ENCODE measurements at places on chromosomes 11 and 22.

GRCh38 chr11:82225930-82226329, 507.7 kb downstream of the FAM181B start:
- no peak for DNase-seq

DNA sequence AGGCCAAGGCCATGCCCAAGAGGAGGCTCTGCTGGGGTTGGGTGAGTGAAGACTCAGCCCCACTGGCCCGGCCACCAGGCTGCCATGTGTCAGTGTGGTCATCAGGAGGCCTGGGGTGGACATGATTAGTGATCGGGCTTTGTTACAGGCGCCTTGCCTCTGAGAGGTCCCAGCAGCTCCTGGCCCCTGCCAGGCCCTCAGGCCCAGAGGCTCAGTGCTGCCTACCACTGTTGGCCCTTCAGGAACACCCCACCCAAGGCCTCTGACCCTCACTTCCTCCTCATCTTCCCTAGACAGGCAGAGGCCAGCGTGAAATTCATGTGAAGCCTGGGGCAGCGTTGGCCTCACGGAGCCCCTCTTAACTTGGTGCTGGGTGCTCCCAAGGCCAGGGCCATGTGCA, 2.2 kb downstream of the MRPL23 start:
- DNase-seq: no peak

- DNase-seq: no peak
Observed at GRCh38 chr22:24380220-24380904, 47.0 kb upstream of the ADORA2A start.

GRCh38 chr11:10899121-10899830, 41.4 kb upstream of the ZBED5 start:
- DNase-seq: peak; percentile 48

DNA sequence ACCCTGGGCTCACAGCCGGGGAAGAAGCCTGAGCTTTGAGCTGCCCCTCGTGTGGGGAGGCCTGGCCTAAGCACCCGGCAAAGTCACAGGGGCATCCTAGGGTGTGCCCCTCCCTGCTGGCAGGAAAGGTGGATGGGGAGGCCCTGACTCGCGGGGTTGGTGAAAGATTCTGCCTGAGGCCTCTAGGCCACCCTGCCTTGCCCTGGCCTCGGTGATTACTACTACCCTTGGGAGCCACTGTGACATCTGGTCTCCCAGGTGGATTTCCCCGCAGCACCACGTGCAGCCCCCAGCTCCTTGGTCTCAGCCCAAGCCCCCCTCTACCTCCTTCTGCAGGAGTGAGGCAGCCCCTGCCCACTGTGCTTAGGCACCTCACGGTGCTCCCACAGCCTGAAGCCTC, 23.9 kb downstream of the GNAZ start:
- no peak for DNase-seq

DNA sequence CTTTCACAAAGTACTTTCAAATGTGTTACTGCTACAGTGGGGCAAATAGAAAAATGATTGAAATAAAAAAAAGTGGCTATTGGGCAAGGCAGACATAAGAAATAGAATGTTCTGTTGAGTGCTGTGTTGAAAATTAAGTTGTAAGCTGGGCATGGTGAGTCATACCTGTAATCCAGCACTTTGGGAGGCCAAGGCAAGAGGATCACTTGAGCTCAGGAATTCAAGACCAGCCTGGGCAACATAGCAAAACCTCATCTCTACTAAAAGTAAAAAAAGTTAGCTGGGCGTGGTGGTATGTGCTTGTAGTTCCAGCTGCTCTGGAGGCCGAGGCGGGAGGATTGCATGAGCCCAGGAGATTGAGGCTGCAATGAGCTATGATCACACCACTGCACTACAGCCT, 26.9 kb upstream of the LDHA start:
- no peak for DNase-seq

DNA sequence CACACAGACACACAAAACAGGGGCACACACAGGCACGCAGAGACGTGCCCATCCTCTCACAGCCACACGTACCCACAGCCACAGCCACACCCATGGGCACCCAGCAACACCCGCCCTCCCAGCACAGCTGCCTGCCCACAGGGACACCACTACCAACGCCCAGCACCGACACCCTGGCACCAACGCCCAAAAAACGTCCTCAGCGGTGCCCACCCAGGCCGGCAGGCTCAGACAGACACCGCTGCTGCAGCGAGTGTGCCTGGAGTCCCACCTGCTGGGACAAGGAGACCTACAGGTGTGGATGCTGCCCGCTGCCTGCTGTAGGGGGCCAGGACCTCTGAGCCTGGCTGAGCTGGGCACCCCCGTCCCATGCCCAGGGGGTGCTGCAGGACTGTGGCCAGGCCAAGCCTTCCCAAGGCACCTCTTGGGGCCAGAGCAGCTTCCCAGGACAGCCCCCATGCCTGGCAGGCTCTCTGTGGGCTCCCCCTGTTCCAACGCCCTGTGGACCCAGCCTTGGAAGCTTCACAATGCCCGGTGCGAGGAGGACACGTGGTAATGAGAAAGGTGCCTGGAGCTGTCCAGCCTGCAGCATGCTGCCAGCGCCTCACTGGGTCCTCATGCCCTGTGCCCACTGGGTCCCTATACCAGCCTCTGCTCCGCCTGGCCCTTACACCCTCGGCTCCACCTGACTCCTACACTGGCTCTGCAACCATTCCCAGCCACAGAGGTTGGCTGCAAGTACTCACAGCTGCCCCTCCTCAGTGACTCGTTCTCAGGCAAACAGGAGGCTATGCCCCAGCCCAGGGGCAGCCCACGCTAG, 45.8 kb upstream of the TH start:
- no peak for DNase-seq

DNA sequence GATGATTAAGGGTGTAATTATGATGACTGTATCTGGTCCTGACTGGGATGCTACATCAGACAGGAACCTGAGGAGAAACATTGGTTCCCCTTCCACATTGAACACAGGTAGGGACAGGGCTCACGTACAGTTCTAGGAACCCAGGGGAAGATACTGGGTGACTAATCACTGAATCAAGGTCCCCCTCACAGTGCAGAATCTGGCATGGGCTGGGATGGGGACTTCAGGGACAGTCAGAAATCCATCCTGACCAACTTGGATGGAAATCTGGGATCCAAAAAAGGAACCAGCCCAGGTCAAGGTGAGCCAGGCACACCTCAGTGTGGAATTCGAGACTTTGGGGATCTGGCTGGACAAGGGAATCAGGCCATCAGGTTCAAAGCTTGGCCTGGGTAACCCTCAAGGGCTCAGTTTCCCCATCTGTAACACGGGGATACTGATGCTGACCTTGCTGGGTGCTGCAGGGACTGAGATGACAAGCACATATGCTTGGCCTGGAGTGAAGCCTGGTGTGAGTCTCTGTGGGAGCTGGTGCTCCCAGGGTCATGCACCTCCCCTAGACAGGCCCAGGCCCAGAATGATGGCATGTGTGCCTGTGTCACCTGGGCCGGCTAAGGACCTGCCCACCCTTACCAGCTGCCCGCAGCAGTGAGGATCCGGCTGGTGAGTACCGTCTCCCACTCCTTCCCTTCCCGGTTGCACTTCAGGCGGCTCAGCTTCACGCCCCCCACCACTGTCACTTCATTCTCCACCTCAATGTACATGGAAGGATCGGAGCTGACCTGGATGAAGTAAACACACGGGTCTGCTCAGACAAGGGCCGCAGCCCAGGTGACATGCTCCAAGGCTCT, 67.4 kb upstream of the CLTCL1 start:
- no peak for DNase-seq

DNA sequence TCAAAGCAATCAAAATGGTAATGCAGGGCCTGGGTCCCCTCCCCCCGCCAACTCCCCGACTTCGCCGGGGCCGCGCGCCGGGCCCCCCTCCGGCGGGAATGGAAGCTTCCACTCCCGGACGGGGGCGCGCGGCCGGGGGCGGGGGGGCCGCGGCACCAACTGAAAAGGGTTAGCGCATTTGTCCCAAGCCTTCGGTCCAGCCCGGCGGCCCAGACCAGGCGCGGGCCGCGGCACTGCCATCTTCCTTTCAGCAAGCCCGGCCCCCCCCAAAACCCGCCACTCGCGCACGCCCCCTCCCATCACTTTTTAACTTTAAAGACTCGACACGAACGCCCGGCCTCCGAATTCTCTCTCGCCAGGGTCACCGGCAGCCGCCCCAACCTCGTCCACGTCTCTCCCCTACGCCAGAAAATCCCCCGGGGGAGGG, 2.8 kb downstream of the PHF21B start:
- no peak for DNase-seq

DNA sequence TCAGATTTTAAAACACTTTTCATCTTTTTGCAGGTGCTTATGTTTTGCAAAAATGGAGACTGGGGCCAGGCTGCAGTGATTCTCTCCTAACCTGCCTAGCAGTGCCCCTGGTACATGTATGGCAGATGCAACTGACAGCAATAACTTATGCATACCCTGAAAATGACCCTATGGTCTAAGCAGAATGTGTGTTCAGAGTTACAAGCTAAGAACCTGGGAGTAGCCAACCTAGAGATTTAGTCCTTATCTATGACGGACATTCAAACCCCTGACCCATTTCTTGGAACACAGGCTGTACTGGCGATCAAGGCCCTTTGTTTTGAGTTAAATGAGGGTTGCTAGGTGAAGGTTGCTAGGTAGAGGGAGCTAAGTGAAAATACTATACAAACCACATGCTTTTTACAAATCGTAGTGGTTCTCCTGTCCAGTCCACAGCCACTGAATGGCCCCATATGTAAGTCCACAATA, 184.9 kb upstream of the SESN3 start:
- no peak for DNase-seq

DNA sequence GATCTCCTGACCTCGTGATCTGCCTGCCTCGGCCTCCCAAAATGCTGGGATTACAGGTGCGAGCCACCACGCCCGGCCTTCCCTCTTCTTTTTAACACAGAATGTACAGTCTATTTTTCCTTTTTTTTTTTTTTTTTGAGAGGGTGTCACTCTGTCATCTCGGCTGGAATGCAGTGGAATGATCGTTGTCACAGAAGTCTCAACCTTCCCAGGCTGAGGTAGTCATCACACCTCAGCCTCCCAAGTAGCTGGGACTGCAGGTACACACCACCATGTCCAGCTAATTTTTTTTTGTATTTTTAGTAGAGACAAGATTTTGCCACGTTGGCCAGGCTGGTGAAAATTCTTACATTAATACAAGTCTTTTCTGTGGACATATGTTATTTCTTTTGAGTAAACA, 13.1 kb downstream of the PPP6R2 start:
- DNase-seq: no peak

Data from activated T-cell treated with anti-CD3 and anti-CD28 coated beads, Interleukin-2, amount 50 U/mL, for 24 hours (primary cell).